NCI-H2107 (cell line): ENCODE measurements at places on chromosomes 11 and 22.

- DNase-seq: peak; percentile 13
These were observed 60.6 kb downstream of the NXPE2 start for GRCh38 chr11:114738954-114739353.

DNA sequence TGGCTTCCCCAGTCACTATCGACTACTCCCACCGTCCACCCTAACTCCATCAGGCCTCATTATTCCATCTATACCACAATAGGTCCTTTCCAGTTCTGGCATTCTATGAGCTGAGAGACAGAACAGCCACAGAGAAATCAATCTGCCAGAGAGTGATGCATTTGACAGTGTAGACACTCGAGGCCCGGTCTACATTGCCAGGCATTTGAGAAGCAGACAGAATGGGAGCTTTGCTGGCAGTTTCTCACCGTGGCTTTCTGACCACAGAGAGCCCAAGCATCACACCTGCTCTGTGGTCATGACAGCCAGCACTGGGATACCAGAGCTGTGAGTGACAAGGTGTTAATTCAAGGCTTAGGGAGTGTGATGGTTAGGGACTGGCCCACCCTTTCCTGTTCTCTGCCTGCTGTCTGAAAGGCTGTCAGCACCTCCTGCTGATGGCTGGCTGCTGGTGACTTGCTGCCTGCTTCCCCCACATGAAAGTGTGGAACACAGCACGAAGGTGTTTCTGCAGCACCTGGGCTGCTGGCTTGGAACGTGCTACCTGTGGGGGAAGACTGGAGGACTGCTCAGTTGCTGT, 137.8 kb downstream of the KIRREL3 start:
- peak; percentile 58 for DNase-seq

DNA sequence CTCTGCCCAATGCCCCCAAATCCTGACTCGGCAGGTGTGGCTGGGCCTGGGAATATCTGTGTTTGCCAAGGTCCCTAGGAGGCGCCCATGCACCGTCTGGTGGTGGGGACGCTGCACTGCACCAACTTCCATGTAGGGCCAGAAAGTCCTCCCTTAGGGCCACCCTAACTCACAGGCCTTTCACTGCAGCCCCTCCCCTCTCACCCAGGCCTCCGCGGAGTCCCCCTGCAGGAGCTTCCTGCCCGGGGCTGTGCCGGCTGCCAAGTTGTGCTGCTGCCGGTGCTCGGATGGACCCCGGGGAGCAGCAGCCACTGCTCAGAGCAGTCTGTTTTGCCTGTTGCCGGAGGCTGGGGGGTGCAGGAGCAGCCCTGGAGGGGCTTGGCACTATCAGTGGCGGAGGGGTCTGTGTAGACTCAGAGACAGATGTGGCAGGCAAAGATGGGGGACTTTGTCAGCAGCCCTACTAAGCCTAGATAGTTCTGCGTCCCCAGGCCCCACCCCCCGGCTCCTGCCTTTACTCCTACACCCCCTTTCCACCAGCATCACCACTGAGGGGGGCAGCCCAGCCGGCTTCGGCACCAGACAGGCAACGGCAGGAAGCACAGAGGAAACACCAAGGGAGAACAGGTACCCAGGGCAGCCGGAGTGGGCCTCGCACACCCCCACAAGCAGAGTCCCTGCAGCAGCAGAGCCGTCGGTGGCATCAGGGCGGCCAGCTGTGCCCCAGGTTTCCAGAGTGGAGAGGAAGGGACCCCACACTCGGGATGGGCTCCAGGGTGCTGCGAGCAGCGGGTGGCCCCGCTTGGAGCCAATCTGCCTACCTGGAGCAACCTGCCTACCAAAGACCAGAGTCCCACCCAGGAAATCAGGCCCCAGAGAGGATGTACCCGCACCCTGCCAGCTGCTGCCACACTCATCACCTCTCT, 124.3 kb downstream of the TRIM29 start:
- no peak for DNase-seq

DNA sequence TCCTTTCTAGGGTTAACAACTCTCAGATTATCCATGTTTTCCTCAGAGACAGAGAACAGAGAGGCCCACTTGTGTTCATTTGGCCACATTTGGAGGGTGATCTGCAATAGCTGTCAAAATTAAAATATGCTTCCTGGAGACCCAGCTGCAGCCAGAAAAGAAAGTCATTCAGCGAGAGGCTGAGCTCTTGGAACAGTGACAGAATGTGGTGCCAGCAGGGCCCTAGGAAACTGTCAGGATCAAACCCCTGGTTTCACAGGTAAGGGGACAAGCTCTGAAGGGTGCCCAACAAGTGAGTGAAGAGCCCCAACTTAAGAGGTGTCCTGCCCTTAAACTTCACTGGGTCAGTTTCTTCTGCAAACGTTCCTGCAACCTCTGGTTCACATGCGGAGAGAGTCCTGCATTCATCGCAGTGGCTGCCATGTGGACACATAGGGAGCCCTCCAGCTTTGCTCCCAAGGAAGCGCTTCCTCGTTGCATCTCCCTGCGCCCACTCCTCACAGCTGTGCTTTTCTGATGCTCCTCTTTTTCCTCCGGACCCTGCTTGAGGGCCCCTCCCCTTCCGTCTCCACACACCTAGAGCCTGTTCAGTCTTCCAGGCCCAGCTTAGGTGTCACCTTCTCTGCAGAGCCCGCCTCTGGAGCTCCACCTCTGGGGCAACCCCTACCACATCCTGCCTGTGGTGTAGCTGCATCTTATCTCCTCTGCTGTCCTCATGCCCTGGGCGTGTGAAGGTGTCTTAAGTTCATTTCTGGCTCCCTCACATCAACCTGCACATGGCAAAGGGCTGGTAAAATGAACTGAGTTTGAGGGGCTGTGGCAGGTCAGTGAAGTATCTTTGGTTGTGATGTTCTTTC, 3.9 kb downstream of the UCP3 start:
- DNase-seq: no peak

- DNase-seq: no peak
These were observed 29.9 kb downstream of the GAL start for GRCh38 chr11:68714060-68714856.

GRCh38 chr11:112097734-112098528, 11.3 kb downstream of the SDHD start:
- DNase-seq: no peak

DNA sequence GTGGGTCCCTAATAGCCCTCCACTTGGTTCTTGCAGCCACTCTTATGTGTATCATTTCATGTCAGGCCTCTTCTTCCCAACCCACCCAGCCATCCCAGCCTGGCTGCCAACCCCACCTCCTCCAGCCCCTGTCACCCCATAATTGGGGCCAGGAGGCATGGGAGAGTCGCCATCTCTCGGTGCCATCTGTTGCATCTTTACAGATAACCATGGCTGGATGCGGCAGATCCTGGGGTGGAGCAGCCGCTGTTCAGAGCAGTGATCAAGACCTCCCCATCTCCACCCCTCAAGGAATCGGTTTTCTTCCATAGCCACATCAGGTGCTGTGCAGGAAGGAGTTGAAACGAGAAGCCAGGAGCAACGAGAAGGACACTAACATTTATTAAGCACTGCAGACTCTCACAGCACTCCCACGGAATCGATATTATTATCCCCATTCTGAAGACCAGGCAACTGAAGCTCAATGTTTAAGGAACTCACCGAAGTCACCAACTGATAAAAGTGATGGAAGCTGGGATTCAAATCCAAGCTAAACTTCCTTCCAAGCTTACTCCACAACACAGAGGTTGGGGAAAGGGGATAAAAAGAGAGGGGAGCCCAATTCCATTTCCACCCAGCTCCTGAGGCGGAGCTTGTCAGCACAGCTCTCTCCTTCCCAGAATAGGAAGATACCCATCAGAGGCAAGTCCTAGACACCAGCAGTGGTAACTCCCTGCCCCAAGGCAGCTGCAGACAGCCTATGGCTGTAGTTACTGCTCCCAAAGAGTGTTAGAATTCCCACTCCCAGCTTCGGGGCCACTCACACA, 2.7 kb downstream of the SLC43A1 start:
- no peak for DNase-seq

- no peak for DNase-seq
These were observed 82.4 kb upstream of the VPREB1 start for GRCh38 chr22:22161924-22162851.

DNA sequence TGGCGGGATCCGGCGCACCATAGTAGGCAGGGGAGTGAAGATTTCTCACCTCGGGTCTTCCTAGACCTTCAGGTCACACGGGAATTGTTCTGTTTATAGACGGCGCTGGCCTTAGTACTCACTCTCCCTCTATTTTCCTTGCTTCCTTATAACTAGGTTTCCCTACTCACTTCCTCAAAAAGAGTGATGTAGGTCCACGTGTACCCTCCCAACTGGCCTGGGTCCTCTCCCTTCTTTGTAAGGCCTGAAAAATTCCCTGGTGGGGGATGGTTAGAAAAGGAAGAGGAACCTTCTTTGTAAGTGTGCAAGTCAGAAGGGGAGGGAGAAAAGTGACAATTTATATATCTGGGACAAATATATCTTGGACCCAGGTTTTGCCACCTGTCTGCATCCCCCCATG, 2.9 kb upstream of the TMEM9B start:
- no peak for DNase-seq

GRCh38 chr11:28529540-28530410, 421.6 kb downstream of the METTL15 start:
- no peak for DNase-seq

DNA sequence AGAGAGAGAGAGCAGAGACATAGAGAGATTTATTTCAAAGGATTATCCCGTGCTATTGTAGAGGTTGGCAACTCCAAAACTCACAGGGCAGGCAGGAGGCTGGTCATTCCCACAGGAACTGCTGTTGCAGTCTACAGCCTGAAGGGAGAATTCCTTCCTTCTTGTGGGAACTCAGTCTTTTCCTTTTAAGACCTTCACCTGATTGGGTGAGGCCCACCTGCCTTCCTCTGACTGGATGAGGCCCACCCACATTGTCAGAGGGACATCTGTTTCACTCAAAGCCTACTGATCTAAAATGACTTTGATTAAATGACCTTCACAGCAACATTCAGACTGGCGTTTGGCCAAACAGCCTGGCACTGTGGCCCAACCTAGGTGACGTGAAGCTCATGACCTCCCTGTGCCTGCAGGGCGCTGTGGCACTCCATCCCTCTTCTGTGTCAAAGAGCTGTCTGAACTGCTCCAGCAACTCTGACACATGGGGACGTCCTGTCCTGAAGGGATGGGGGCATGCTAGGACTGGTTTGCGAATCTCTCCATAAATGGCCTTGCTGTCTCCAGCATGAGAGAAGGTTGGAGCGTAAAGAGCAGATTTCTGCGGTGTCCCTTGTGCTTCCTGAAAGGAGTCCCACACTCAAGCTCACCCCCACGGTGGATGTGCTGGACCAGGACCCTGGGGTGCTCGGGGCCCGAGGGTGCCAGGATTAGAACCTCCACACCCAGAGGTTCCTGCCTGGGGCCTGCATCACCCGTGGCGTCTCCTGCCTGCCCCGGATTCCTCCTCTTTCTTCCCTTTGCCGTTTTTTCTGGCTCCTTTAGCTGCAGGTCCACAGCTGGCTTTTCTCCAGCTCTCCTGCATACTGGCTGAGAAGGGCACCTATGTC, 20.7 kb downstream of the KRTAP5-5 start:
- no peak for DNase-seq

- DNase-seq: no peak
These were observed 35.4 kb downstream of the BIRC2 start for GRCh38 chr11:102382384-102382783.

DNA sequence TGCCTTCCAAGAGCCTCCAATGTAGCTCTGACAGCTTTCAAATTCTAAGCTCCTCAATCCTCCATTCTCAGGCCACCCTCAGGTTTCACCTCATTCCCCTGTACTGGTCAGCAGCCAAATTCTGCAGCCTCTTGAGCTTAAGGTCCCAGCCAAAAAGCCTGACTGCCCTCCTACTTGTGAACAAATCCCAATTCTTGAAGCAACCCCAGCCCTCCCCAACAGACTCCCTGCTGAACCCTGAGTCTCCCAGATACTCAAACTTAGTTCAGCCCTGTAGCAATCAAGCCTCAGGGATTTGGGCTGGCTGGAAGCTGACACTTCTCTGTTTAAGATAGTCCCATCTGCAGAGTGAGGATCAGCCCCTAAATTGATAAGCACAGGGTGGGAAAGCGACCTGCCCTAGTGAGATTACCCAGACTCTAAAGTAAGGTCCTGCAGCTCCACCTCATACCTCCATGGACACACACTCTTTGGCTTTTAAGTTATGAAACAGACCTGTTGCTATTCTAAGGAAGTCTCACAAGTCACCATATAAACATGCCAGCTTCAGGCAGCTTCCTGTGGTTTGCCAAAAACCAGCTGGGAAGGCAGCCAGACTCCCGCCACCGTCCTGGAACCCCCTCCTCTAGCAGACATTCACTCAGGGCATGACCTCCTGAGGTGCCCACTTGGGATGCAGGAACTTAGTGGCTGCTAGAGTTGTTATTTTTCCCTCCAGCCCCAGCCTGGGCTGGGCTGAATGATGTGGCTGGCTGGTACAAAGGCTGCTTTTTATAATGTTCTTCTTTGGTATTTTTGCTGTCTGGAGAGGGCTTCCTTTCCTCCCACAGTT, 82.5 kb upstream of the PICALM start:
- DNase-seq: no peak

DNA sequence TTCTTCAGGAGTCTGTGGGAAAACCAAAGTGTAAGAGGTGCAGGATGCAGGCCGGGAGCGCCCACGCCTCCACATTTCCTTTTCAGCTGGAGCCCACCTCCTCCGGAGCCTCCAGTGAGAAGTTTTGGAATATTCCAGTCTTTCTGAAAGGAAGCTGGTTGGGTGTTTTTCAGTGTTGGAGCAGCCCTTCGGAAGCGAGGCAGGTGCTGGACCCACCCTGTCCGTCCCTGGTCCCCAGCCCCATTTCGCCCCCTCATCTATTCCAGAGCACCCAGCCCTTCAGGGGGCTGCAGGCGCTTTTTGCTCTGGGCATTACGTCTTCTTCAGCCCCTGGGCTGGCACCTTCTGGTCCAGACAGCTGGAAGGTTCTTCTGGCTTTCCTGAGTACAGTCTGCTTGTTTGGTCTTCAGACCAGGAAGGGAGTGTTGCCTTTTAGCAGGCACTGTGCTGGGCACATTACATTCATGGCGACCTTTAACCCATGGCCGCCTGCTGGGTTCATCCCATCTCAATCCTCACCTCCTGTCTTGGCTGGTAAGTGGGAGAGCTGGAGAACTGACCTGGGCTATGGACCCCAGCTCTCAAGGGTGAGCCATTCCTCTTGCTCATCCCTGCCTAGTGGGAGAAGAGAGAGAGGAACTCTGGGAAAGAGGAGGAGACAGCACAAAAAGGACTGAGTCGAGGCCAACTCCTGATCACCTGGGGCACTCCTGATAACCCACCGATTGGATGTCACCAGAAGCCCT, 710 bp upstream of the THY1 start:
- DNase-seq: no peak

DNA sequence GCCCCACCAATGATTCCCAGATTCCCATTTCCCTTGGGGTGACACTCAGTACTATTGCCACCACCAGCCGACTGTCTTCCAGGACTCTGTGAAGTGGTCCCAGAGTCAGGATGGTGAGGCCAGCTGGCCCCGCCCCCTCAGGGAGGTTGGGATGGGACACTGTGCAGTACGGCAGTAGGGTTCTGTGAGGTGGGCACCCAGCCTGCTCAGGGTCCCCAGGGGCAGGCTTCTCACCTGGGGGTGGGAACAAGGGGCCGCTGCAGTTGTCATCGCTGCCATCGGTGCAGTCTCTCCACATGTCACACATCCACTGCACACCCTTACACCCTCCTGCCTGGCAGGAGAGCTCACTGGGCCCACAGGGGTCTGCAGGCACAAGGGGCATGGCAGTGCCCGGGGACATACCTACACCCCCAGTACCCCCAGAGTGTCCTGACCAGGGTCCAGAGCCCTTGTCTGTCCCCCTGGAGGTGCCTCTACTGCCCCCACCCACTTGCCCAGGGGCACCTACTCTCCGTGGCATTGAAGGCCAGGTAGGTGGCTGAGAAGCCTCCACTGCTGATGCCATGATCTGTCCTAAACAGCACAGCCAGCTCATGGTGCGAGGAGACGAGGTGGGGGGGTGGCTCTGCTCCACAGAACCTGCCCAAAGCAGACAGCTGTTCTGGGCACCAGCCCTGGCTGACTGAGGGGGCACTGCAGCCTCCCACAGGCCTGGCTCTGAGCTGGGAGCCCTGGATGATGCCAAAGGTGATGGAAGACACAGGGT, 1.9 kb upstream of the C1QTNF5 start:
- no peak for DNase-seq
